ENCODE measurements at places on chromosomes 5 and 9. TPM values are rescaled to one million over a fixed set of nuclear protein-coding genes. Genes with fewer than 3 reads are reported as not detected.

Gene C9orf152
- total RNA-seq: not detected

Gene TARS1
- total RNA-seq: 266 TPM

Gene OSTF1
- 21.0 TPM for total RNA-seq

Gene IFNW1
- total RNA-seq: not detected

Gene SLC6A7
- total RNA-seq: not detected

Gene TAF1L
- not detected for total RNA-seq

Gene OR2Y1
- total RNA-seq: not detected

Gene CDX1
- not detected for total RNA-seq

Gene LRRC19
- total RNA-seq: not detected

Gene WNT8A
- total RNA-seq: not detected

Gene FAM200C
- total RNA-seq: 2.5 TPM

Gene TSSK1B
- total RNA-seq: not detected

Gene ROPN1L
- 1.1 TPM for total RNA-seq

Gene WNK2
- total RNA-seq: 1.0 TPM

Gene FOXD4L3
- not detected for total RNA-seq

Gene GMCL2
- total RNA-seq: not detected
